Activated CD8-positive, alpha-beta memory T cell treated with anti-CD3 and anti-CD28 coated beads, Interleukin-2, amount 10 ng/mL, durations not matched to agents 7 days and 5 days (primary cell): ENCODE measurements at places on chromosomes 7 and 10.

GRCh38 chr7:2923886-2924574 is 79.9 kb upstream of the GNA12 start:
- no peak overlapping the region for H3K4me3 ChIP-seq
- no peak for DNase-seq
- H3K36me3 ChIP-seq: peaks cover 54% of the 10 kb centered on the region
- no peaks in the 10 kb centered on the region for H3K27me3 ChIP-seq
- no peaks in the 10 kb centered on the region for H3K4me1 ChIP-seq

- H3K36me3 ChIP-seq: no peaks in the 10 kb centered on the region
- no peak overlapping the region for H3K4me3 ChIP-seq
- no peak overlapping the region for H3K27ac ChIP-seq
Measured at GRCh38 chr7:159063046-159063840, 81.4 kb downstream of the VIPR2 start.

GRCh38 chr10:60901561-60902235 is 42.3 kb downstream of the RHOBTB1 start:
- no peak overlapping the region for H3K4me3 ChIP-seq
- no peaks in the 10 kb centered on the region for H3K4me1 ChIP-seq
- no peak overlapping the region for H3K27ac ChIP-seq
- no peak for DNase-seq
- H3K36me3 ChIP-seq: no peaks in the 10 kb centered on the region

GRCh38 chr7:16822029-16822428 is 17.2 kb upstream of the AGR2 start:
- H3K4me3 ChIP-seq: no peak overlapping the region
- no peak for DNase-seq
- no peaks in the 10 kb centered on the region for H3K36me3 ChIP-seq
- peaks cover 18% of the 10 kb centered on the region for H3K27me3 ChIP-seq
- H3K4me1 ChIP-seq: no peaks in the 10 kb centered on the region
- no peak overlapping the region for H3K27ac ChIP-seq

- H3K27ac ChIP-seq: no peak overlapping the region
- no peak overlapping the region for H3K4me3 ChIP-seq
- H3K27me3 ChIP-seq: no peaks in the 10 kb centered on the region
Measured at GRCh38 chr10:24652381-24652957, 71.2 kb downstream of the ARHGAP21 start.

- H3K27ac ChIP-seq: peak overlapping the region; percentile 32
- H3K27me3 ChIP-seq: no peaks in the 10 kb centered on the region
- peak; percentile 72 for DNase-seq
- no peaks in the 10 kb centered on the region for H3K36me3 ChIP-seq
Measured at GRCh38 chr10:47311193-47311931, 10.9 kb upstream of the GDF2 start.

GRCh38 chr10:43294241-43294658 is 27.4 kb upstream of the RASGEF1A start:
- H3K36me3 ChIP-seq: peaks cover 10% of the 10 kb centered on the region
- peak; percentile 86 for DNase-seq
- peak overlapping the region; percentile 23 for H3K4me3 ChIP-seq
- peak overlapping the region; percentile 85 for H3K27ac ChIP-seq

GRCh38 chr7:45460379-45460778 is 113.8 kb upstream of the ADCY1 start:
- H3K27me3 ChIP-seq: peaks cover 8% of the 10 kb centered on the region
- no peak overlapping the region for H3K27ac ChIP-seq
- H3K36me3 ChIP-seq: no peaks in the 10 kb centered on the region
- no peaks in the 10 kb centered on the region for H3K4me1 ChIP-seq
- H3K4me3 ChIP-seq: no peak overlapping the region

- H3K27me3 ChIP-seq: peaks cover 2% of the 10 kb centered on the region
- H3K27ac ChIP-seq: no peak overlapping the region
- peak; percentile 43 for DNase-seq
Measured at GRCh38 chr10:103254538-103255325, 9.0 kb downstream of the RPEL1 start.

- no peak overlapping the region for H3K4me3 ChIP-seq
- peak overlapping the region; percentile 81 for H3K27ac ChIP-seq
- peaks cover 55% of the 10 kb centered on the region for H3K4me1 ChIP-seq
- H3K36me3 ChIP-seq: no peaks in the 10 kb centered on the region
- H3K27me3 ChIP-seq: no peaks in the 10 kb centered on the region
Measured at GRCh38 chr7:50164559-50165170, 71.6 kb upstream of the ZPBP start.

DNA sequence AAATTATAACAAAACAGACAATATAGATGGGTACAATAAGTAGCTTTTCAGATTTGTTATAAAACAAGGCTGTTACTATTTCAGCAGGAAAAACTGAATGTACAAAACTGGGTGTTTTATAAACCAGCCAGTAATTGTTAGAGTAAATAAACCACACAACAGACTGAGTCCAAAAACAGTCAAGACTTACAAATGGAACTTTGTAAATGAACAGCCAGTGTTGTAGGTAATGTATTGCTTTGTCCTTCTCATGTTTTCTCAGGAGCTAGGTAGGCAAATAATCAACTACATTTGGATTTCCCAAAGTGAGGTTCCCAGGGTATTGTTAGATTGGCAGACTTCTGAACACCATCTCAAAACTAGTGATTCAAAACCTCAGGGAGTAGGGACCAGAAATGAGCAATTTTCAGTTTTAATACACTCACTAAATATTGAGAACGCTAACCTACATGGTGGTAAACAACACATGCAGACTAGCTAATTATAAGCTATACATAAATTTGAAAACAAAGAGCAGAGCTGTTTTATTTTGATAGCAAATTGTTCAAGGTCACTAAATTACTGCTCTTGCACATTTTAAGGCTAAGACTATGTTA is 36.2 kb downstream of the HERPUD2 start:
- no peak overlapping the region for H3K4me3 ChIP-seq
- H3K27ac ChIP-seq: peak overlapping the region; percentile 57
- H3K27me3 ChIP-seq: no peaks in the 10 kb centered on the region

DNA sequence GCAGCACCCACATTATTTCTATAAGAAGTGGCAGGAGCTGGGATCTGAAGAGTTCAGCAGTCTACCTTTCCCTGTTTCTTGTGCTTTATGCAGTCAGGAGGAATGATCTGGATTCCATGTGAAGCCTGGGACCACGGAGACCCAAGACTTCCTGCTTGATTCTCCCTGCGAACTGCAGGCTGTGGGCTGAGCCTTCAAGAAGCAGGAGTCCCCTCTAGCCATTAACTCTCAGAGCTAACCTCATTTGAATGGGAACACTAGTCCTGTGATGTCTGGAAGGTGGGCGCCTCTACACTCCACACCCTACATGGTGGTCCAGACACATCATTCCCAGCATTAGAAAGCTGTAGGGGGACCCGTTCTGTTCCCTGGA is 874 bp upstream of the RBP3 start:
- H3K4me3 ChIP-seq: no peak overlapping the region
- no peaks in the 10 kb centered on the region for H3K4me1 ChIP-seq
- no peak overlapping the region for H3K27ac ChIP-seq
- no peak for DNase-seq
- H3K27me3 ChIP-seq: peaks cover 6% of the 10 kb centered on the region
- no peaks in the 10 kb centered on the region for H3K36me3 ChIP-seq

DNA sequence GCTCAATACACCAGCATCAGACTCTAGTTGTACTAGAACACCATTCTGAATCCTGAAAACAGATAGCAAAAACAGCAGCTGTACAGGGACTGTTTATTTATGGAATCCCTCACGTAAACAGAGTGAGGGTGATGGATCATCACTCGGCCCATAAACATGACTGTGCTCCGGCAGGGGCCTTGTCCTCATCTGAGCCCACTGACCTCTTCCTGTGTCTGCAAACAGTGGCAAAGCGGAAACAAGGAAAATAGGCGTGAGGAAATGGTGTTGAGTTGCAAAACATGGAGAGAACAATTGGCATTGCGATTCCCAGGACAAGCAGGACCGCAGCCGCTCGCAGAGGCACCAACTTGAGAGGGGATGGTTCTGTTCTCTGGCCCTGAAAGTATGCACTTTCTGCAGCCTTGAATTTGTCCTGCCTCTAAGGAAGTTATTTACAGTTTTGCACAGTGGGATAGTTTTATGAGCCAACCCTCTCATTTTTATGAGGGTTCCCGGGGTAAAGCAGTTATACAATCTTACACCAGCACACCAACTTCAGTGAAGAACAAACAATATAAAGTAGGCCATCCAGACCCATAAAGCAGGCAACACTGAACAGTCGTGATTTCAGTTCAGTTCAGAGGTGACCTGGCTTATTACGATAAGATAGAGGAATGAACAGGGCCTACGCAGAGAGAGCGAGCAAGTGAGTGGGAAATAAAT is 248.0 kb upstream of the FZD8 start:
- no peak for DNase-seq
- H3K27ac ChIP-seq: no peak overlapping the region
- H3K36me3 ChIP-seq: no peaks in the 10 kb centered on the region
- no peaks in the 10 kb centered on the region for H3K27me3 ChIP-seq

- H3K27ac ChIP-seq: no peak overlapping the region
- H3K27me3 ChIP-seq: peaks cover 12% of the 10 kb centered on the region
- peak overlapping the region; percentile 39 for H3K4me3 ChIP-seq
- no peak for DNase-seq
Measured at GRCh38 chr10:133379801-133380666, 972 bp downstream of the PAOX start.

DNA sequence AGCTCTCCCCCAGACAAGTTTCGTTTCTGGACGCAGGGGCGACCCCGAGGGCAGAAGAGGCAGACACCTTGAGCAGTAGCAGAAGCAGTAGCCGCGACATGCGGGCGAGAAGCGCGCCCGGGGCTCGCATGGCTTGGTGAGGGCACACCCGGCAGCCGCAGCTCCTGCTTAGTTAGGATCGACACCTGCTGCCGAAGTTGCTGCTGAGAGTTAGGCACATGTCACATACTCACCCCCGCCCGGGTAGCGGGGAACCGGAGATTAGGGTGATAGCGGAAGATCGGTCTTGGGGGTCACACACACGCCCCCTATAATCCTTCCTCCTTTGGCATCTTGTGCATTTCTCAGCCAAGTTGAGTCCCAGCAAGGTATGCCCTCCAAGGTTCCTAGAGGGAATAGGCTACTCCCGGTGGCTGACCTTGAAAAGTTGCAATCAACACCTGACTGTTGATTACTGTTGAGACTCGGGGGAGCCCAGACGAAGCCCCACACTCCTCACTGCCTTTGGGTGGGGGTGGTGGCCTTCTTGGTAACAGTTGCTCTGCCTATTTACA is 668 bp downstream of the GPR37 start:
- peaks cover 12% of the 10 kb centered on the region for H3K4me1 ChIP-seq
- H3K36me3 ChIP-seq: no peaks in the 10 kb centered on the region
- H3K27me3 ChIP-seq: peaks cover 56% of the 10 kb centered on the region

DNA sequence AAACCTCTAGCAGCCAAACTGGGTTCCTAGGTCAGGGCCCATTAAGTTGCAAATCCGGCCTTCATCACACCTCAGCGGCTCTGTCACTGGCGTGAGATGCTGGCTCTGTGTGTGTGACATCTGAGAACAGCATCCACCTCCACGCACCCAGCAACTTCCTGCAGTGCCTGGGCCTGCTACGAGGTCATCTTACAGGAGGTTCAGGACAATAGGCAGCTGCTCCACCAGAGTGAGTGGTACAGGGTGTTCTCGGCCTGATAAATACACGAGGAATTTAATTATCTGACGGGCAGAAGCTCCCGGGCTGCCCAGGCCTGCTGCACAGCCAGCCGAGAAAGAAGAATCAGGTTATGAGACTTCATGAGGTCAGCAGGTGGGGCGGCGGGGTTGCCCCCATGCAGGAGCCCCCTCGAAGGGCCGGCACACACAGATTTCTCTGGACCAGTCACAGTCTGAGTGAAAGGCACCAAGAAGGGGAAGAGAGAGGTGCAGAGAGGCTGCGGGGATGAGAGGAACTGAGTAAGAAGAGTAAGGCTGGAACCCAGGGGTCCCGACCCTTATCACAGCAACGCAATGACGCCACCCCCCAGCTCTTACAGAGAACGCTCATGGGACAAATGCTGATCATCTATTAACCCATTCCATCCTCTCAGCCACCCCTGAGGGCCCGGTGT is 49.3 kb downstream of the CALML3 start:
- no peaks in the 10 kb centered on the region for H3K36me3 ChIP-seq
- peaks cover 9% of the 10 kb centered on the region for H3K27me3 ChIP-seq
- H3K4me3 ChIP-seq: no peak overlapping the region
- peaks cover 2% of the 10 kb centered on the region for H3K4me1 ChIP-seq
- no peak overlapping the region for H3K27ac ChIP-seq

- H3K36me3 ChIP-seq: no peaks in the 10 kb centered on the region
- no peaks in the 10 kb centered on the region for H3K27me3 ChIP-seq
Measured at GRCh38 chr10:86962136-86962980, 4.0 kb downstream of the SNCG start.

DNA sequence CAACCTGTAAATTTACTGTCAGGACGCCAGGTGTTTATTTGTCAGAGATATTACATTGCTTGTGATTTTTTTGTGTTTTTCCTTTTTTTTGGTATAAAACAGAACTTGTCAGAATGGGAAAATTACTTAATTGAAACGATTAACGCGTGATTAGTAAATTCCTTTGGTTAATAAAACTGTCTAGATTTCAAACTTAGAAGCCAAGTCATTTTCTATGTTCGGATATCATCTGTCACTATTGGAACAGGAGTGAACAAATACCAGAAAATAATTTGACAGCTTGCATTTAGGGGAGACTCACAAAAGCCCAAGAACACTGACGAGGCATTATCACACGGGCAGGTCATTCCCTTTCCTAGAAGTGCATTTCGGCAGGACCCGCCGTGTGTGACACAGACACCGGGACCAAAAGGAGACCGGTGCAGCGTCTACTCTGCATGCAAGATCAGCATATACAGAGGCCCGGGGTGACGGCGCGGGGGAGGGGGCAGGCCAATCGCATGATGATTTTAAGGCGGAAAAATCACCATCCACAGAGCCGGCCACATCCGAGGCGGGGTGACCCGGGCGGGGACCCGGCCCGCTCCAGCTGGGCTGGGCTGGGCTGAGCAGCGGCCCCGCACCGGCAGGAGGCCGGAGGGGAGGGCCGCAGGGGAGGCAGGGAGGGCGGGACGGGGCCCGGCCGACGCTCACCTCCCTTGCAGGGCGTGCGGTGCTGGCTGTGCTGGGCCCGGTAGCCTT is 841 bp downstream of the GLUD1 start:
- H3K27ac ChIP-seq: peak overlapping the region; percentile 97
- H3K27me3 ChIP-seq: no peaks in the 10 kb centered on the region
- DNase-seq: peak; percentile 87
- H3K4me3 ChIP-seq: peak overlapping the region; percentile 95
- peaks cover 54% of the 10 kb centered on the region for H3K4me1 ChIP-seq

GRCh38 chr7:16753932-16754855 is 639 bp downstream of the TSPAN13 start:
- H3K36me3 ChIP-seq: no peaks in the 10 kb centered on the region
- no peak overlapping the region for H3K27ac ChIP-seq
- H3K4me1 ChIP-seq: peaks cover 12% of the 10 kb centered on the region

GRCh38 chr10:6885284-6885683 is 305.2 kb upstream of the PRKCQ start:
- no peaks in the 10 kb centered on the region for H3K36me3 ChIP-seq
- H3K27ac ChIP-seq: no peak overlapping the region
- no peak overlapping the region for H3K4me3 ChIP-seq
- peaks cover 13% of the 10 kb centered on the region for H3K4me1 ChIP-seq

GRCh38 chr10:95248989-95249388 is 41.8 kb downstream of the PDLIM1 start:
- no peak overlapping the region for H3K27ac ChIP-seq
- peaks cover 35% of the 10 kb centered on the region for H3K4me1 ChIP-seq
- H3K36me3 ChIP-seq: peaks cover 2% of the 10 kb centered on the region

- H3K27me3 ChIP-seq: peaks cover 3% of the 10 kb centered on the region
- no peak overlapping the region for H3K27ac ChIP-seq
- H3K36me3 ChIP-seq: no peaks in the 10 kb centered on the region
- H3K4me3 ChIP-seq: no peak overlapping the region
Measured at GRCh38 chr7:27670676-27671075, 8.0 kb upstream of the HIBADH start.

GRCh38 chr10:67782530-67782929 is 55.5 kb downstream of the DNAJC12 start:
- H3K4me1 ChIP-seq: peaks cover 53% of the 10 kb centered on the region
- DNase-seq: no peak
- H3K27me3 ChIP-seq: no peaks in the 10 kb centered on the region
- no peak overlapping the region for H3K4me3 ChIP-seq
- no peak overlapping the region for H3K27ac ChIP-seq
- H3K36me3 ChIP-seq: no peaks in the 10 kb centered on the region
